Non-pigmented ciliary epithelial cell (primary cell): ENCODE measurements at places on chromosomes 5 and 9.

DNA sequence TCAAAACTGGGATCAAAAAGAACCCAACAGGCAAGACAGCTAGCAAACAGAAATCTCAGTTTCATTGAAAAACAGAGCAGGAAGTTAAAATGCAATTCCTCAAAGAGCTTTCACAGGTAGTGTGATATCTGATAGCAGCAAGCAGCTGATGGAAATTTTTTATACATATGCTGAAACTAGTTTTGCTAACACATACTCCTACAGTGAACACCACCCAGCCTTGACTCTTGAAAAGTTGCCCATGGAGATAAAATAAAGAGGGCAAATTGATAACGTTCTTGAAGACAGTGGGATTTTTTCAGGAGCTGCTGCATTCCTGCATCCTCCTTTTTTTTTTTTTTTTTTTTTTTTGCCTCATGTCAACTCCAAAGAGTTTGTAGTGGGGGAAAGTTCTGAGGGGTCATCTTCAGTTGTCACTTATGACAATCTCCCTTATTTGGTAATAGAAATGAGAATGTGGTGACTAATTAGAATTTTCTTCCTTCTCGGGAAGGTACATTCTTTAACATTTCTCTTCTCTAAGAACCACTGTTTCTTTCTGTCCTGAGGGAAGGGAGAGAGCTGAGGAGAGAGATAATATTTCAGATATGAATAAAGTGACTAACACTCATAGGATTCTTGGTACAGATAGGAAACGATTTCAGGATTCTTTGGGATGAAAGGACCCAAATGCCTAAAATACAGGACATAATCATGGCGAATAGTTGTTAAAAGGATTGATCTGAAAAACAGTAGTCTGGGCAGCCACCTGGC lies 24.6 kb downstream of the SH3RF2 start:
- DNase-seq, result no peak

GRCh38 chr9:33146298-33146697 lies 20.8 kb downstream of the B4GALT1 start:
- DNase-seq, result no peak

- peak; percentile 93 for DNase-seq
Measured at GRCh38 chr5:149561848-149562247, 10.6 kb upstream of the CSNK1A1 start.

DNA sequence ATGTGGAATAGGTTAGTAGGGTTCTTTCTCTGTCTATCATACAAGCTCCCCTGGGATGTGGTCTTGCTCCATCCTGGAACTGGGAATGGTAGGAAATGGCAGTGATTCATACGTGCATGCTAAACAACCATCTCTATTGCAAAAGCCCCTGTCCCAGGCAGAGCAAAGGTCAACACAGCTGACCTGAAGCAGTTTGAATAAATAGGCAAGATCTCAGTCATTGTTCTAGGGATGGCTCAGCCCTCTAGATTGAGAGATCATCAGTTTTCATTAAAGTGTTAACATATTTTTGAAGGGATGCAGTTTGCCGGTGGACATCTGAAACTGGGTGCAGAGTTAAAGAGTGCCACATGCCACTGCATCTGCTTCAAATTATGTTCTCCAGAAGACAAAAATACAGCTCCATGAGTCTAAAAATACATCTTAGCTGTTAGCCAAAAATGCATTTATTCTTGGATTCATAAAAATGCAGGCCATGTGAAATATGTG lies 224.1 kb downstream of the ESM1 start:
- no peak for DNase-seq

DNA sequence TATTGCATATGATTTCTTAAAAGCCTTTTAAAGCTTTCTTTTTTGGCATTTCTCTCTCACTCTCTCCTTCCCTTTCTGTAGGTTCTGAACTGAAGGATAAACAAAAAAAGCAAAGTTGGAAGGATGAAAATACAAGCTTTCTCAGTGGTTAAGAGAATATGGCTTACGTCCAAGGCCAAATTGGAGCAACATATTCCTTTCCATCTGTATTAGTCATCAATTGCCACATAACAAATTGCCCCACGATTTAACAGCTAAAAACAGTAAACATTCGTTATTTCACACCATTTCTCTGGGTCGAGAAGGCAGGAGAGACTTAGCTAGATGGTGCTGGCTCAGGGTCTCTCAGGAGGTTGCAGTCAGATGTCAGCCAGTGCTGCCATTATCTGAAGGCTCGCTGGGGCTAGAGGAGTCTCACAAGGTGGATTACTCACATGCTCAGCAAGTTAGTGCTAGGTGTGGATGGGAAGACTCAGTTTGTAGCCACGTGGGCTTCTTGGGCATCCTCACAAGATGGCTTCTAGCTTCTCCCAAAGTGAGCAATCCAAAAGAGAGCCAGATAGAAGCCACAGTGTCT lies 2.0 kb upstream of the ROR2 start:
- DNase-seq, result no peak

- DNase-seq, result no peak
Measured at GRCh38 chr5:149498724-149499336, 52.4 kb downstream of the CSNK1A1 start.

DNA sequence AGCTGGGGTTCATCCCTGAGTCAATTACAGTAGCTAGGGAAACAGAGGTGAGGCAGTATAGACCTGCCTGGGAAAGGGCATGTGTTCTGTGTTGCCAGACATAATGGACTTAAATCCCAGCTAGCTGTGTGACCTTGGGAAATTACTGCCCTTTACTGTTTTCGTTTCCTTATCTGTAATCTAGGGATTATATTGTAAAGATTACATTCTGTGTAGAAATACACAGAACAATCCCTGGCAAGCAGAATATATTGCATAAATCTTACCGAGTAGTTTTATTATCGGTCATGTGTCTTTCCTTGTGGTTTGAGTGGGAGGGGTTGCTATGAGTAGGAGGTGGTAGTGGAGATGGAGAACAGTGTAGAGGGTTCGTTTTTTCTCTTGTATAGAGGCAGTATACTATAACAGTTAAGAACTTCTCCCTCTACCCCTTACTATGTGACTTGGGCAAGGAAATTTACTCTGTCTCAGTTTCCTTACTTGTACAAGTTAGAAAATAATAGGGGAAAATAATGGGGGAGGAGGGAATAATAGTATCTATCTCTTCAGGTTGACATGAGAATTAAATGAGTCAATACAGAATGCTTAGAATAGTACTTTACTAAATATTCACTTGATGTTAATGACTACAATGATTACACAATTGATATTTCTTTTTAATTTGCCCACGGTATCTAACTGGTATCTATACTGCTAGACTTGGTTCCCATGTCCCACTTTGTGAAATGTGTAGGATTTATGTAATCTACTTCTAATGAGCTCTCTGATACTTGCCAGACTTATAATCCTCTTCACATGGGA lies 7.1 kb upstream of the DMXL1 start:
- DNase-seq, result no peak

- no peak for DNase-seq
Measured at GRCh38 chr5:37207802-37208201, 41.4 kb downstream of the CPLANE1 start.

DNA sequence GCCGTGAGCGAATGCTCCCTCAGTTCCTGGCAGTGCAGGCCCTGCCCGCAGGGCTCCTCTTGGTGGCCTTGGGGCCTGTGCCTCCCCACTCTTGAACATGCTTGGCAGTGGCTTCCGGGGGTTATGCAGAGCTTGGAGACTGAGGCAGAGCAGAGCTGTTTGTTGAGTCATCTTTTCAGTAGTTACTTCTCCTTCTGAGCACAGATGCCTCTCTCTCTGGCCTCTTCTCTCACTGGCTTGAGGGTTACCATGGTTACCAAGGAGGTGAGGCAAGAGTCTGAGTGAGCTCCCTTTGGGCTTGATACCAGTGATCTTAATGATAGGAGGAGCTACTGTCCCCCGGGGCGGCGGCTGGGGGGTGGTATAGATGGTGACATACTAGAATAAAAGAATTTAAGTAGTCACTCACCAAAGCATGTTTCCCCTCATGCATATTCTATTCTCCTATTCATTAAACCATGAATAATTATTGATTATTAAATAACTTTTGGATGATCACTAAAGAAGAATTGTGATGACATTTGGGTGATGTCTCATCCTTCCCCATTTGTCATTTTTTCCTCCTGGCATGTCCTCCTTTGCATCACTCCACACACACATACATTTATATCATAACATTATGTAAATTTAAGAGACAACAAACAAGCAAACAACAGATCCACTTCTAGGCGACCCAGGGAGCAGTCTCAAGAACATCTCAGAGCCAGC lies 111.1 kb downstream of the ARHGAP26 start:
- DNase-seq, result peak; percentile 79
